ENCODE measurements at places on chromosomes 3 and 15.

DNA sequence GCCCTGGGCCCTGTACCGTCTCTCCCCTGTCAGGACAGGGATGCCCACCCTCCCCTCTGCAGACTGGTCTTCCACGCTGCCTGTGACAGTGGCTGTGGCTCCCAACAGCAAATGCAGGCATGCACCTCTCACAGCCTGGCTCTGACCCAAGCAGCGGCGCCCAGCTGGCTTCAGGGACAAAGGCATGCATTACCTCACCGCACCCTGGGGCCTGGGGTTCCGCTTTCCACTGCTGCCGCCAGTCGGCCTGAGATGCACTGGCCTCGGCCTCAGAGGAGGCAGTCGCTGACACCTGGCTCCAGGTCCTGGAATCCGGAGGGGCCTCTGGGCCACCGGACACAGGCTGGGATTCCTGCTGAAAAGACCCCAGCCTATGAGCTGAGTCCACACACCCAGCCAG, 70.3 kb downstream of the SCN5A start:
- no peak for DNase-seq

- DNase-seq: no peak
Measured at GRCh38 chr3:197248341-197248740, 50.1 kb downstream of the DLG1 start.

DNA sequence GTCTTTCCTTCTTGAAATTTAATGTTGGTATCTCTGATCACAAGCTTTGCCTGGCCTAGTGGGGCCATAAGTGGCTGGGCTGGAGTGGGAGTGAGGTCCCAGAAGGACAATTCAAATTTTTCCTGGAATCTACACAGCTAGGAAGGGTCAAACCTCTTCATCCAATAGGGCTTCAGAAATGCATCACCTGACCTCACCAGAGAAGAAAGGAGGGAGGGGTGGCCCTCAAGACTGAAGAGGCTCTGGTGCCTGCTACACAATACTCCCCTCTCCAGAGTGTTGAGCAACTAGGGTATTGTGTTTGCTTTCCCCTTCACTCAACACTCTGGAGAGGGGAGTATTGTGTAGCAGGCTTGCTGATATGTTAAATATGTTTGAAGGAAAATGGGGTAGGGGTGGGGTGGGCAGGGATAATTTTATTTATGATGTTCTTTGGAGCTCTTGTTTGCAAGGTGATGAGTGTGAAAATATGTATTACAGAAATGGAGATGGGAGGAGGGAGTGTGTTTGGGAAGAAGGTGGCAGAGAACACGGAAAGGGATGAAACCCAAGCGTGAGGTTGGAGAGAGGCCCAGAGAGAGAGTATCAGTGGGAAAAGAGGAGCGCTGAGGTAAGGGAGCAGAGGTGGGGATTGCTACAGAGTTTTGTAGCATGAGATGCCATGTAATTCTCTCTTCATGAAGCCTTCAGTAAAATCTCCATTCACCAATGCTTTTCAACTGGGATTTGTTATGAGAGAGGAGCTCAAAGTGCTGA, 5.7 kb upstream of the KLHL24 start:
- DNase-seq: no peak

DNA sequence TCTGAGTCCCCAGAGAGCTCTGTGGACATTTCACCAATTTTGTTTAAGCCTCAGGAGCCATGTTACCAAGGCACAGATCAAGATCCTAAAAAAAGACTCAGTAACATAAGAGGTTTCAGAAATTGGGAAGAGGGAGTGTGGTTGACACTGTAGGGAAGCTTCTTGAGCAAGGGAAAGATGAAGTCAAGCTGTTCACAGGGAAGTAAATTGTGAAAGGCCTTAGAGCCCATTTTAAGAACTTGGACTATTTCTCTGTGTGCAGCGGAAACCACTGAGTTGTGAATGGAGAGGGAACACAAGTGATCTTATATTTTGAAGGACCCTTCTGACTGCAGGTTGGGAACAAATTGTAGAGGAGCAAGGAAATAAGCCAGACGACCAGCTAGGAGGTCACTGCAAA, 18.7 kb downstream of the BCL2A1 start:
- DNase-seq: no peak

DNA sequence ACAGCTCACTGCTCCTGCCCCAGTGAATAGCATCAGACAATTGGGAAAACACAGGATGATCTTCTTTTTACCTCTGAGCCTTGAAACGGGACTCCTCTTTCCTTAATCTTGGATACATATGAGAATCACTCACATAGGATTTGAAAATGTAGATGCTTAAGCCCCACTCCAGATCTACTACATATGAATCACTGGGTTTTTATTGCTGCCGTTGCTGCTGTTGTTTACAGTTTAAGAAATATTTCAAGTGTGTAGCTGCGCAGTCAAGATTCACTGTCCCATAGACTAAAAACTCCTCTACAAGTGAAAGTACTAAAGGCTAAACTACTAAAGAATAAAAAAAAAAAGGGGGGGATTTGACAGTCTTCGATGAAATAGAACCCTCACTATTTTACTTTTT, 765.9 kb downstream of the NTRK3 start:
- no peak for DNase-seq

DNA sequence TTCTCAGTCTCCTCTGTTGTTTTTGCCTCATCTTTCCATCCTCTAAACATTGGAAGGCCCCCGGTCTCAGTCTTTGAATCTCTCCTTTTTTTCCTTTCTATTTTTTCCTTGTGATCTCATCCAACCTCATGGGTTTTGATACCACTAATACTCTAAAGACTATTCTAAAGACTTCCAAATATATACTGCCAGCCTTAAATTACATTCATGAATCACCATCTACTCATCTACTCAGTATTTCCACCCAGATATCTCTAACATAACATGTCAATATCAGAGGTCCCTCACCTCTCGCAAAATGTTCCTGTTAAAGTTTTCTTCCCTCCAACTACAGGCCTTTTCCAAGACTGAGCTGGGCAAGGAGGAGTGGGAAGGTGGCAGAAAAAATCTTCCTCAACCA, 282.5 kb upstream of the TTC14 start:
- DNase-seq: no peak

- DNase-seq: no peak
Measured at GRCh38 chr15:57406062-57406772, 29.9 kb downstream of the CGNL1 start.

- no peak for DNase-seq
Measured at GRCh38 chr3:159904455-159904854, 84.2 kb upstream of the IL12A start.

- peak; percentile 13 for DNase-seq
Measured at GRCh38 chr3:113496924-113497323, 18.0 kb downstream of the SPICE1 start.

- no peak for DNase-seq
Measured at GRCh38 chr15:81244306-81244705, 47.6 kb downstream of the IL16 start.

GRCh38 chr3:100875239-100875638, 118.0 kb downstream of the ABI3BP start:
- DNase-seq: peak; percentile 38

- DNase-seq: no peak
Measured at GRCh38 chr3:107450254-107450893, 72.4 kb upstream of the BBX start.

- DNase-seq: no peak
Measured at GRCh38 chr3:172643506-172644179, 67.2 kb downstream of the NCEH1 start.

DNA sequence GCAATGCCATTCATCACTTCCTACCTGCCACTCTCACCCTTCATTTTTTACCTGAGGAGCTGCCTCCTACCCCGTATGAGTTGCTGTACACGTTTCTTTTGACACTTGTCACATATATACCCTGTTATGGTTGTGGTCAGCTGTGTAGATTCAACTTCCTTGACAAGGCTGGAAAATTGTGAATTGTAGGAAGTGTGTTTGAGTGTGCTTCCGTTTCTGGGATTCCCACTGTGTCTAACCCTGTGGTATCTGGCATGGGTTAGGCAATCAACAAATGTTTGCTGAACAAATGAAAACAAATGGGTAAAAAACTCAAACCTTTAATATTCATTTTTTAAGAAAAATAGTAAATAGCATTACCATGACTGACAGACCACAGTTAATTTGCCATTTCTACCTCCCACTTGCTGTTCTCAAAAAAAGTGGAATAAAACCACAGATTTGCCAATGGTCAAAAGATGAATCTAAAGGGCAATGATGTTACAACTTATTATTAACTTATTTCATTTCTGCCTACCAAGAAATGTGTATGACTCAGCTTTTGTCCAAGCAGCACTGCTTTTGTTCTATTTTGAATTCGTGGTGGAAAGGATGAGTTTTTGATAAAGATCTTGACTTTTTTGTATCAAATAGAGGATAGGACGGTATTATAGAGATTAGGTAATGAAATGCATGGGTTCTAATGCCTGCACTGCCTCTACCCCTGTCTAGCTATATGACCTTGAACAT, 404.6 kb downstream of the LPP start:
- DNase-seq: peak; percentile 37

DNA sequence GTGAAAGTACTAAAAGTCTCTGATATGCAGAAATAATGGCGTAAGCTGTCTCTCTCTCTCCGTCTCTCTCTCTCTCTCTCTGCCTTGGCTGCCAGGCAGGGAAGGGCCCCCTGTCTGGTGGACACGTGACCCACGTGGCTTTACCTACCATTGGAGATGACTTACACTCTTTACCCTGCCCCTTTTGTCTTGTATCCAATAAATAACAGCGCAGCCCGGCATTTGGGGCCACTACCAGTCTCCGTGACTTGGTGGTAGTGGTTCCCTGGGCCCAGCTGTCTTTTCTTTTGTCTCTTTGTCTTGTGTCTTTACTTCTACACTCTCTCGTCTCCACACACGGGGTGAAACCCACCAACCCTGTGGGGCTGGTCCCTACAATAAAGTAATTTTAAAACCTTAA, 12.2 kb upstream of the TMEM40 start:
- no peak for DNase-seq

DNA sequence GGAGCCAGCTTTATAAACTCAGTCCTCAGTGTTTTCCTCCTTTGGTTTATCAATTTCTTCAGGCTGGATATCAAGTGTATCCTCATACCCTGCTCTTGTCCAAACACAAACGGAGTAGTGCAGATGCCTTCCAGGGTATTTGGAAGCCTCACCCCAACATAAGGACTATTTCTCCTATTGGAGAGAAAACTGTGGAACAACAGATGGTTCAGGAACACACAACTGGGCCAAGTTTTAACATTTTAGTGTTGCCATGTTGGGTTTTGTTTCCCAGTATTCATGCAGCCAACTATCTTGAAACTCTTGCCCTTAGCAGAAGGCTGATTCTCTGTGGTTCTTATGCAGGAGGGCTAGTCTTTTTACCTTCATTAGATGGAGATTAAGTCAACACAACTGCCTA, 398.1 kb downstream of the GABRB3 start:
- DNase-seq: no peak

GRCh38 chr3:50599716-50600118, 11.9 kb downstream of the CISH start:
- no peak for DNase-seq

- DNase-seq: no peak
Measured at GRCh38 chr3:110736332-110736731, 335.3 kb upstream of the NECTIN3 start.

DNA sequence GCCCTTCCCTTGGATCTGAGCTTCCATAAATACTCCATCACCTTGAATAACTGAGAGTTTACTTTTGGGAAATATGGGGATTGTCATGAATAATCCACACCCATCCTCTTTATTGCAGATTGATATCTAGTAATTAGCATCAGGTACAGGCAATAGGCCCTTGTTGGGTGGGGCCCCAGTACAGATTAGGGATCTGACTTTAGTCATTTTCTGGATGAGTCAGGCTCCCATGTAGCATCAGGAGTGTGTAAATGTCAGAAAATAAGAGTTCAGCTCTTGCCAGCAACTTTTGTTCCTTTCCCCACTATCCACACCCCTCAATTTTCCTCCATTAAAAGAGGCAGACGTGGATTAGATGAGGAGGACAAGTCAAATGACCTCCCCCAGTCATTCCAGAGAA, 17.7 kb upstream of the SNRK start:
- no peak for DNase-seq

- DNase-seq: peak; percentile 24
Measured at GRCh38 chr15:85865070-85865684, 70.5 kb upstream of the KLHL25 start.

GRCh38 chr15:101342056-101342455, 47.0 kb upstream of the SNRPA1 start:
- no peak for DNase-seq

DNA sequence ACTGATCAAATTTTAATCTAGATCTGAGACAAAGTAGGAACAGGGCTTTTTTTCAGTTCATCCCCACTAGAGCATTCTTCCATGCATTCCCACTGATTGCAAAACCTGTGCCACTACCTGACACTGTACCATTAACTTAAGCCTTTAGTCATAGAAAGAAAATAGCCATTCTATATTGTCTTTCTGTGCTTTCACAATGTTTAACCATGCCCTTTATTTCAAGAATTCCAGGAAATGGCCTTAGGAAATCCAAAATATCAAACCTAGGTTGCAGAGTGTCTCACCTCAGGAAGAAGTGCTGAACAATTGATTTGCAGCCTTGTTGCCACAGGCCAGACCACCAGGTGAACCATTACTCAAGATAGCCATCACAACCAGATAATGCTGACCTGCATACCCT, 56.2 kb upstream of the TGFBR2 start:
- no peak for DNase-seq

GRCh38 chr3:157136647-157137387, 23.1 kb downstream of the CCNL1 start:
- DNase-seq: no peak

GRCh38 chr15:65529762-65530317, 423 bp upstream of the HACD3 start:
- no peak for DNase-seq

DNA sequence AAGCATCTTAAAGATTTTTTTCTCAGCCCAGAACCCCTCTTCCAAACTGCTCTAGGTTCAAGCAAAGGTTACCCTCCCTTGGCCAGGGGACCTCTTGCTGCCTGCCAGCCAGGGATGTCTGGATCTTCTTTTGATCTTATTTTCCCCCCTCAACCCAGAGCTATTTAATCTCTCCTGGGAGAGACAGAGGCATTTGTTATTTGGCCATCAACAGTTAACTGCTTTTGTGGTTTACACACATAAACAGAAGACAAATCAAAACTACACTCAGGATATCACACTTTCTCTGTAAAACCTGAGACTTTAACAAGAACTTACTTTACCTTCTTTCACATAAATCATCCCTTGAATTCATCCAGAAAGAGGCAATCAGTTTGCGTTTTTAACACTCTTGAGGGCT, 272.5 kb downstream of the THSD4 start:
- DNase-seq: no peak

Data from stromal cell of bone marrow (primary cell).